ENCODE measurements at places on chromosomes 7 and 10.

DNA sequence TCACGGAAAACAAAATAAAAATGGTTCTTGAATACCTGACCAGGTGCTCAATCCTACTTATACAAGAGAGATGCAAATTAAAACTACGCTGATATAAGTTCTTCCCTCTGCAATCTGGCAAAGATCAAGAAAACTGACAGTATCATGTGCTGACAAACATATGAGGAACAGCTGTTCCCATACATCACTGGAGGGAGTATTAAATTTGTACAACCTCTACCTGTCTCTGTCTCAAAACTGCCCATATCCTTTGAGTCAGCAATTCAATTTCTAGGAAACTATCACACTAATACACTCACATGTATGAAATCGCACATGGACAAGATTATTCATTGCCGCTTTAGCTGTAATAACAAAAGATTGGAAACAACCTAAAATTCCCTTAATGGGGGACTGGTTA, 11.0 kb upstream of the IL6 start:
- no peak for DNase-seq

GRCh38 chr10:13315361-13315760, 15.5 kb upstream of the PHYH start:
- DNase-seq: no peak

GRCh38 chr10:92757066-92757710, 67.4 kb downstream of the HHEX start:
- DNase-seq: peak; percentile 30

GRCh38 chr7:33790746-33791145, 114.6 kb upstream of the BMPER start:
- no peak for DNase-seq

DNA sequence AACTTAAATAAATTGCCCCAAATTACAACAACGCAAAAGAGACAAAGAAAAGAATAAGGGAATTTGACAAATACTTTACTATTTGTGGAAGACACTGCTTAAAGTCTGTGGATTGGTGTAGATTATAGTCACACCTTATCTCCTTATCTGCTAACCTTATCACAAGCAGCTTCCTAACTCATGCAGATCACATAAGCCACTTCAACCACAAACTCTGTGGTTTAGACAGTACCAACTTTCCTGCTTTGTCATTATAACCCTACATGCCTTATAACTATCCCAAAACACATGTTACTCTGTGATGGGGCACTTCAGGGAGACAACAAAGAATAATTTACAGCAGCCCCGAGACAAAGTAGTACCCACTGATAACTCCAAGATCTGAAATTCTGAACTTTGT, 41.5 kb upstream of the PPP3CB start:
- no peak for DNase-seq

- no peak for DNase-seq
Measured at GRCh38 chr7:117308891-117309290, 14.0 kb downstream of the WNT2 start.

GRCh38 chr10:33199731-33200232, 134.7 kb downstream of the NRP1 start:
- no peak for DNase-seq

- no peak for DNase-seq
Measured at GRCh38 chr10:76190634-76191270, 759.3 kb downstream of the LRMDA start.

- DNase-seq: no peak
Measured at GRCh38 chr7:7913504-7913903, 55.1 kb upstream of the GLCCI1 start.

DNA sequence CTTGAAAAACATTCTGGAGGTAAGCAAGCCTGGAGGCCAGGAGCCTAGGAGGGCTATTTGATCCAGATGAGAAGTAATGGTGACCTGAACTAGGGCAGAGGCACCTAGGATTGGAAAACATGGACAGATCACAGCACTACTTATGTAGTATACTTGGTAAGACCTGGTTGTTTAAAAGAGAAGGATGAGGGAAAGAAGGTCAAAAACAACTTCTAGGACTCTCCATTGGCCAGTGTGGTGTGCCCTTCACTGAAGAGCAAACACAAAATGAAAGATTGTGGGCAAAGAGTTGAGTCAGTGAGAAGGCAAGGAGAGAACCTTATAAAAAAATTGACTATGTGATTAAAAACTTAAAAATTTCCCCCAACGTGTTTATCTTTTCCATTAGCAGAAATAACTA, 14.3 kb downstream of the ANKRD1 start:
- DNase-seq: no peak

DNA sequence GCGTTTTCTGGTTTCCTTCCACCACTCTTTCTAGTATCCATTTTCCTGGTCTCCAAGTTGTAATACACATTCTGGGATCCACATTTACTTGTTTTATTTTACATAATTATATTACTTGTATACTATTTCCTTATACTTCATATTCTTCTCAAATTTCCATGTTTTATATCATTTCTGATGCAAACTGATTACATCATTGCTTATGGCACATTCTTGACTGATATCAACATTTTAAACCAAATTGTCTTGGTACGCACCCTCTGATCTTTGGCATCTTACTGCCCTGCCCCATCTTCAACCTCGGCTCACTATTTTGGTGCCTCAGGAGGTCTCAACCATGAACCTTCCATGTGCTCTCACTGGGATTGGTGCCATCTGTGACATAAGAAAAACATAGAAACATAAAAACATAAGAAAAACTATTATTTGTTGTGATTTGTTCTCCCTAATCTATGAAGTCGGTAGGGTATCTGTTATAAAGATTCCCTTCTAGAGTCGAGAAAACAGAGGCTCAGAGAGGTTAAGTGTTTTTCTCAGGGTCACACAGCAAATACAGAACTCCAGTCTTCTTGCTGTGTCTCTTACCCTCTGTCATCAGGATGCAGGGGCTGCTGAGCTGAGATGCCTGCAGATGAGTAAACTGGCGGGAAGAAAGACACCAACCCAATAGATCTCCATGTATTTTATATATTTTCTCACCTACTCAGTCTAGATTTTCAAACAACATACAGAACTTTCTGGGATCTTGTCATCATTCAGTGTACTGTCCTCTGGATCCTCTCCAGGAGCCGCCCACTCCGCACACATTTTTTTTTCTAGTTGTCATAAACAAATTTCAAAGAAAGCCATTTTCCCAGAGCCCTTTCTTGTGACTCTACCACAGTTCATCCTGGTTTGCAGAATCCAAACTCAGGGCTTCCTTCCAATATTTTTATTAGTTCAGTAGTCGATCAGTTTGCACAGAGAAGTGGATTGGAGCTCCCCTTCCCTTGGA, 79.5 kb downstream of the PARP12 start:
- no peak for DNase-seq

DNA sequence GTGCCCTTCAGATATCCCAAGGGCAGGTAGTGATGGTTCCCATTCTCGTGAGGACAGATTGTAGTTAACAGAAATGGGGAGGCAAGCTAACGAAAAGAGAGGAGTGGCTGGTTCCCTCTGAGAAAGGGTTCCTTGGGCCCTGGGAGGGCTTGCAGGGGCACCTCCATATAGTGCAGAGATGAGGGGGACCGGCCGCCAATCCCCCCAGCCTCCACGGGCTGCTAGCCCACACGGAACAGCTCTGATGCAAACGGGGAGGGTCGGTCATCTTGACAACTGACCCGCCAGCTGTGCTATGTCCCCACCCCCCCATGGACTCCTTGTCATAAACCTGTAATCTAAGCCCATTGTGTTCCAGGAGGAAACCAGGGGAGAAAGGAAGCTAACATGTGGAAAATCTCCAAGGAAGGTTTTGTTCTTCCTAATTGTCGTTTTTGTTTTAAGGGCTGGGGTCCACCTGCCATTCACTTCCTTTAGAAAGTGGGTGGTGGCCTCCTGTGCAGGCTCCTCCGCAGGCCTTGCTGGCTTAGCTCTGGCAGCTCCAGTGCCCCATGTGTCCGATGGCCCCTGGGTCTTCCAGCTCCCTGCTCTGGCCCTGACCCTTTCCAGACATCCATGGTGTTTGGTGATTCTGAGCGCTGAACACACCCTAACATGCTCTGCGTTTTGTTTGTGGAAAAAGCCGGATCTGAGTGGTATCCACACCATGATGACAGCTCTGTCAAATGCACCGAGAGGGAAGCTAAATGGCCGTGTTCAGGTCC, 15.9 kb downstream of the ADCY1 start:
- DNase-seq: no peak

DNA sequence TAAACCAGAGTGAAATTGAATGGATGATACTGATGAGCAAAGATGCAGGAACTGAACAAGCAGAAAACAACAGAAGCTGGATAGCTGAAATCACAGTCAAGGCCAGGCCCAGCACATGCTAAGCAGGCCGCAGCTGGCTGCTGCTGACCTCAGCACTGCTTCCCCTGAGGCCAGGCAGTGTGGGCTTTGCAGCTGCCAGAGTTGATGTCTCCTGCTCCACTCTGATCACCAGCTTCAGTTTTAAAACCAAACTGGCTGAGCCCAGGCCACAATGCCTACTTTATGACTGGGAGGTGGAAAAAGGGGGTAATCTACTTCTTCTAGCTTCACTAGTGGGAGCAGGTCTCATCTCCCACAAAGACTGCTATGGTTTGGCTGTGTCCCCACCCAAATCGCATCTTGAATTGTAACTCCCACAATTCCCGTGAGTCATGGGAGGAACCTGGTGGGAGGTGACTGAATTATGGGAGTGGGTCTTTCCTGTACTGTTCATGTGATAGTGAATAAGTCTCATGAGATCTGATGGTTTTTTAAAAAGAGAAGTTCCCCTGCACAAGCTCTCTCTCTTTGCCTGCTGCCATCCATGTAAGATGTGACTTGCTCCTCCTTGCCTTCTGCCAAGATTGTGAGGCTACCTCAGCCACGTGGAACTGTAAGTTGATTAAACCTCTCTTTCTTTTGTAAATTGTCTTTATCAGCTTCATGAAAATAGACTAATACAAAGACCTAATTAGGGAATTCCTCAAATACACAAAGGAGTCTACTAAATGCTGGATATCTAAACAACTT, 136.4 kb upstream of the ITGB1 start:
- no peak for DNase-seq
